Fibroblast of skin of right quadriceps (primary cell): ENCODE measurements at places on chromosomes 12 and 14.

- DNase-seq, result no peak
These were observed 59.2 kb downstream of the TRIM9 start for GRCh38 chr14:51035611-51036192.

- no peak for DNase-seq
These were observed 37.6 kb downstream of the BCL11B start for GRCh38 chr14:99234355-99234754.

GRCh38 chr12:53091756-53092155 lies 5.7 kb upstream of the IGFBP6 start:
- DNase-seq, result no peak

GRCh38 chr12:105231396-105231795 lies 4.6 kb downstream of the APPL2 start:
- DNase-seq, result no peak

GRCh38 chr14:100554082-100554677 lies 33.0 kb downstream of the BEGAIN start:
- DNase-seq, result no peak

DNA sequence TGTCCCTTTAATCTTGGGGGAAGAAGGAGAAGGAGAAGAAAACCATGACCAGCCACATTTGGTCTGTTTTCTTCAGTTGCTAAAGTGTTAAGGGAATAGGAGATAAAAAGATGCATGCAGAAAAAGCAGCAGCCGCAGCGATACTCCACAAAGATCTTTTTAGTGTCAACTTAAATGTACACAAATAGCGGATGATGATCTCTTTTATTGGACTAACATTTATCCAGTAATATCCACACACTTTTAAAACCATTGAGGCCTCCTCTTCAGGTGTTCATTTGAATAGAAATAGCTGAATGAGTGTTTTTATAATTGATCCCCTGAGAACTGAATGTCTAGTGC lies 83.5 kb downstream of the PAPOLA start:
- no peak for DNase-seq

- no peak for DNase-seq
These were observed 162.0 kb downstream of the IPO8 start for GRCh38 chr12:30533558-30534265.

DNA sequence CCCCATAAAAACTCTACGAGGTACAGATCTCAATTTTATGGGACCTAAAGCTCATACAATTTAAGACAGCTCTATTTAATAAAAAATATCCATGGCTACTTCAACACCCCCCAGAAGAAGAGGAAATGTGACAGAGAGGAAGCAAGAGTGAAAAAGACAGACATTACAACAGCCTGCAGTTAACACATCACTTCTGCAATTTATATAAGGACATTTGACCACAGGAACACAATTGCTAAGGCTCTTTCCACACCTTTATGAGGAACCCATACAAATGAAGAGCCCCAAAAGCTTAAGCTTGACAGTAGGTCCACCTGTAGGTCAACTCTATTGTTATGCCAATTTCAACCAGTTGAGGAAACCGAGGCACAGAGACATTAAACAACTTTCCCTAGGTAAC lies 5.6 kb downstream of the OR10P1 start:
- DNase-seq, result no peak

DNA sequence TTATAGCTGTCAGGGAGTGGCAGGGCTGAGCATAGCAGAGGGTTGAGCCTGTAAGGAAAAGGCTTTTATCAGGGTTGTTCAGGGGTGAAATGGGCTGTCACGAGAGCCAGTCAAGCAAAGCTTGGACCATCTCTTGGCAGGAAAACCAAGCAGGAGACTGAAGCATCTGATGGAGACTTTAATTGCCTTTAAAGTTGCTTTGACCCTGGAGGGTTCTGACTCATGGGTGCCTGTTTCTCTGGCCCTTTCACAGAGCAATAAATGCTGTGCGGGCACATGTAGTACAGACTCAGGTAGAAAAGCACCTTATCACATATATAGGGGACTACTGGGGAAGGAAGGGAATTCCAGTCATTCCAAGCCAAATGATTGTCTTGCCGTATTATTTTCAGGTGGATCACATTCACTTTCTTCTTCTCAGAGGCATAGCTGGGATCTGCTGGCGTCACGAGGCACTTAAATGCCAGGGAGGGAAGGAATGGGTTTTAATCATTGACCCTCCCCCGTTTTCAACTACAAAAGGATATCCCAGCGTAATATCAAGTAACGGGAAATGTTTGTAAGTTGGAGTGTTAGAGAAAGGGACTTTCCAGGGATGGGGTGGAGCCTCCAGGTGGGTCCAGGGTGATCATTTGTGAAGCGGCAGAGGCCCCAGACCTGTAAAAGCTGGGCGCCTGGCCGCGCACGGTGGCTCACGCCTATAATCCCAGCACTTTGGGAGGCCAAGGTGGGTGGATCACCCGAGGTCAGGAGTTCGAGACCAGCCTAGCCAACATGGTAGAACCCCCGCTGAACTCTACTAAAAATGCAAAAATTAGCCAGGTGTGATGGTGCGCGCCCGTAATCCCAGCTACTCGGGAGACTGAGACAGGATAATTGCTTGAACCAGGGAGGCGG lies 34.9 kb downstream of the PLEKHD1 start:
- no peak for DNase-seq

DNA sequence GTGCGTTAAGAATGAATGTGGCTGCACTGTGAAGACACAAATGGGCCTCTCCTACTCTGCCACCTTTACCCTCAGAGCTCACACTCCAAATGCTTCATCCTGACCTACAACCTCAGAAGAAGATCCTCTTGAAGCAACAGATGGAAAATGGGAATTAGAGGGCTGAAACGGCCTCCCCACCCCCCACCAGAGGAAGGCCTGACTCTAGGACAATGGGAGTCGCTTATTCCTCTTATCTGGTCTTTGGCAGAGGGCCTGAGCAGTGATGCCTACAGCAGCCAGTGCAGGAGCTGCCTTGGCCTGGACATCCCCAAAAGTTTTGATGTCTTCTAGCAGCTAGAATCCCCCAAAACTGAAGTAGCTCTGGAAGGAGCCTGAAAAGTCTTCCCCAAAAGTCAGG lies 29.2 kb downstream of the BTBD7 start:
- no peak for DNase-seq

DNA sequence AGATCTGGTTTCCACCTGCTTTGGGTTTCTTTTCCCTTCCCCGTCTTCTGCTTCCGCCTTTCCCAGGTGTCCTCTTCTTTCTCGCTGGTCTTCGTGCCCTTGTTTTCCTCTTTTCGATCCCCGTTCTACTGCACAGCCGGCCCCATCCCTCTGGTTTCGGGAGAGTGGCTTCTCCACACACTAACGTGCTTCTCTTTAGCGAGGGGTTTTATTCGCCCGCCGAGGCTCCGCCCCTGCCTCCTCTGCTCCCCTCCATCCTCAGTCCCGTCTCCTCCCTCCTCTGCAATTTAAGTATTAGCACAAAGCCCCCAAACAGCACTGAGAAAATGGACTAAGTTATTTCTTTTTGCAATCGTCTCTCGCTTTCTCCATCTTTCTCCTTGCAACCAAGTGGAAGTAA lies at the start of gene SLC7A8:
TSS of gene SLC7A8 (minus strand) at position 182 of the 400 bp plus-strand sequence. CDS start 746 bp downstream, outside the sequence.
- no peak for DNase-seq

DNA sequence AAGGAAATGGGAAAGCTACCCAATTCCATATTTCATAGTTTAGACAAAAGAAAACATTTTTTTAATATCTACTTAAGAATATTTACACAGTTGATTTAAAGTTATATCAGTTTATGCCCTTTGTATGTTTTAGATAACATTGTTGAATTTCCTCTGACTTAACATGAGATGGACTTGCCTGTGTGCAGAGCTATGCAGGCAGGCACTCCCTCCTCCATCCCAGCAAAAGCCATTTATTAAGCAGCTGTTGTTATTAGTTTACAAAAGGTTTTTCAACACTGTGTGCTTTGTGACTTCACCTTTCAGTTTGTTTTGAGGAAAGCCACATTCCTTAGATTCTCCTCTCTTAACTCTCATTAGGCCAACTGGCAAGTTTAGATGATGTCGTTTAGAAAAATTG lies 337.5 kb upstream of the PDE3A start:
- no peak for DNase-seq

DNA sequence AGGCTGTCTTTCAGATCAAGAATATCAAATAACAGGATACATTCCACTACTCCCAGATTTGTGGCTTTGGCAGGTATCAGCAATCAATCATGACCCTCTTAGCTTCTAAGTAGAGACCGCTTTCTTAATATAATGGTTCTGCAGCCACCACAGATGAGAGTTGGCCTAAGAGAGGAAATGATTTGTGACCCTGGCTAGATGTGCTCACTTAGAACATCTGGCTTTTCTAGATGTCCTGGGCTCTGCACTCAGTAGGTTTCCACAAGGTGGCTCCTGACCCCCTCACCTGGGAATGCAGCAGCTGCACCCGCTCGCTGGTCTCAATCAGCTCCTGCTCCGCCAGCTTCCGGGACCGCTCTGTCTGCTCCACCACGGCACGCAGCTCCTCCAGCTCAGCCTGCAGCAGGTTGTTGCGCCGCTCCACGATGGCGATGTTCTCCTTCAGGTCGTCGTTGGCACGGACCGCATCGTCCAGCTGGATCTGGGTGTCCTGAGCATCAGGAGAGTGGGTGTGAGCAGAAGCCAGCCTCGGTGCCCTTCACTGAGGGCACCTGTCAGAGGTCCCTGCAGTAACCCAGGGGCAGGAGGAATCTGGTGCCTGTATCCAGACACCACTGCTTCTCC lies 8.9 kb downstream of the CMTM5 start:
- DNase-seq, result no peak

DNA sequence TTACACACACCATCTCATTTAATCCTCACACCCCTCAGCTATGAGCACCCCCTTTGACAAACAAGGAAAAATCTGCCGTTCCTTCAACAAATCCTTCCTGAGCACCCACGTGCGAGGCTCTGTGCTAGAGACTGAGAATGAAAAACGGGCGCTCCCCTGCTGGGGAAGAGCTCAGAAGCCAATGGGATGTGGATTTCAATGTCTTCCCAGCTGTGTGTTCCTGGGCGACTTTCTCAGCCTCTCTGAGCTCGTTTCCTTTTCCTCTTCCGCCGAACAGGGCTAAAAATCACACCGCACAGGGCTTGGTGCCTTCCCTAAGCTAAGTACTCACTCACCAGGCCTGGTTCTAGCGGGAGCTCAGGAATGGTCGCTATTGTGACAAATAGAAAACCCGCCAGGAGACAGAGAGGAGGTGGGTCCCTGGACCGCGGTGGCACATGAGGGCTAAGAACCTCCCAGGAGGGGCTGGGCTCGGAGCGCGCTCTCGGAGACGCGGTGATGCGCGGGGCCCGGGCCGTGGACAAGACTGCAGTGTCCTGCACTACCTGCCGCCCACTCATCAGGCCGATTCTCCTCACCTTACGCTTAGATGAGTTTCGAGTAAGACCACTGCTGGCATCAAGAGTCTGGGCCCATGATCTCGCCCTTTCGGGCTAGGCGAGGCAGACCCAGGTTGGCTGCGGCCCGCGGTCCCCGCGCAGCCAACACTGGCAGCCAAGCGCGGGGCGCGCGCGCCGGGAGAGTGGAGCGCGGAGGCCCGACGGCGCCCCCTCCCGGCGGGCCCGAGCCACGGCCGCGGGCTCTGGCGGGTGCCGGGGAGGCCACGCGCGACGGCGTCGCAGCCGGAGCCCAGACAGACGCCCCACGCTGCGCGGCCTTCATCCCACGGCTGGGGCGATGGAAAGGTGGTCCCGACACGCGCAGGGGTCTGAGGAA lies 17.0 kb downstream of the ZDHHC22 start:
- peak; percentile 11 for DNase-seq

DNA sequence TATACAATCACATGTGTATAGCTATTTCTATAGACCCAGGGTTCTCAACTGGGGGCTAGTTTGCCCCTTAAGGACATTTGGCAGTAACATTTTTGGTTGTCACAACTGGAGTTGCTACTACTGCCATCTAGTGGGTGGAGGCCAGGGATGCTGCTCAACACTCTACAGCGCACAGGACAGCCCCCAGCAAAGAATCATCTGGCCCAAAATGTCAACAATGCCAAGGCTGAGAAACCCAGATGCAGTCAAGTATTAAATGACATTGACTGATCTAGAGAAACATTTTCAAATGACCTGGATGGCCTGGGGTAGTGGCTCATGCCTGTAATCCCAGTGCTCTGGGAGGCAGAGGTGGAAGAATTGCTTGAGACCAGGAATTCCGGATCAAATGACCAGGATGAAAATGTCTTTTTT lies 5.8 kb downstream of the WSB2 start:
- DNase-seq, result peak; percentile 33

GRCh38 chr12:16600525-16600924 lies 5.4 kb downstream of the LMO3 start:
- DNase-seq, result no peak

- peak; percentile 19 for DNase-seq
These were observed 678 bp downstream of the ZBTB25 start for GRCh38 chr14:64502887-64503433.

DNA sequence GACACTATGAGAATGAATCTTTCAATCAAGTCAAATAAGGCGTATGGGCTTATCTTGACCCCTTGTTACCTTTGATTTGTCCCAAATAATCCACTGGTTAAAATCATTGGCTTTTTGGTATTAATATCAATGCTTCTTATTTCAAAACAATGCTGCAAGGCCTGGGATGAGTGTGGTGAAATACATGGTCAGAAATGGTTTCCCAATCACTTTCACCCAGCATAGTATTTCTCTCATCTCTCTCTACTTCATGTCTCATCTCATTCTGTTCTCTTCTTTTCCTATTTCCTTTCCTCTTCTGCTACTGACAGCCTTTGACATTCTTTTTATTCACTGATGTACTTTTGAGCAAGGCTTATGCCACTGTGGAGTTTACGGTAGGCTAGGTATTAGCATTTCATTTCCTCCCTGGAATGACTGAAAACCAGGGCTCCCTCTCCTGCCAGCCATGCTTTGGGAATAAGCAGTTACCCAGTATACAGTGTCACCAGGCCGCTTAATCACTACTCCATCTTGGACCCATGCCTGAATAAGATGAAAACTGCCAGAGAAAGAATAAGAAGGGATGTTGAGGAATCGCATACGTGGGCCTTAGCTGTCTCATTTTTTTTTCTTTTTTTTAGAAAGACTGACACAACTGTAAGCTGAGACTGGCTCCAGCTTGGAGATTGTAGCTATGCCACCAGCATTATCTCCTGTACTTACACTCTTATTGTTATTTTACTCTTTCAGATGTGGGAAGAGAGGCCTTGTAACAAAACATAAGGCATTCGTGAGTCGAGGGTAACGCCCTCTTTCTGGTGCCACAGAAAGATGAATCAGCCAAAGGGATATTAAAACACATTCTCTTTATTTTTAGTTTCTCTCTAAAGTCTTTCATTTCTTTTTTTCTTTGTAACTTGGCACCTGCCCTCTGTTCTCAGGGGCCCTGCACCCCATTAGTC lies 53.5 kb downstream of the IGF1 start:
- no peak for DNase-seq

DNA sequence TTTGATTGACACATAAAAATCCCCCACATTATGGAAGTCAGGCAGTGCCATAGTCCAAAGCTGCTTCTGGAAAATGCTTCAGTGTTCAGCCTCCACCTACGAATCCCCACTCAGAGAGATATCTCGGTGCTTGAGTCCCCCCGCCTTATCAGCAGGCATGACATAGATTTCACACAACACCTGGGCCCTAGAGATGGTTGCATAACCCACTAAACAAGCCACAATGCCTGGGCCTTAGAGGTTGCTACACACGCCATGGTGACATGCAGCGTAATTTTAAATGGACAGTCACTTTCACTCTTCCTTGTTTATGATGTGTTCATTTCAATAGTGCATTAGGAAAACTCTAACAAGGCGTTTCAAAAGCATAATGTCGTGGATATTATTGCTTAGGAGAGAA lies 38.0 kb downstream of the CCDC60 start:
- DNase-seq, result no peak
